ENCODE measurements at places on chromosomes 6 and 20.
A peak's percentile ranks its signal among the peaks of the same experiment; 100 is the strongest.

GRCh38 chr6:66403966-66404365, 696.9 kb upstream of the EYS start:
- H3K27me3 ChIP-seq: no peaks in the 10 kb centered on the region
- H3K27ac ChIP-seq: no peak overlapping the region
- H3K4me1 ChIP-seq: no peaks in the 10 kb centered on the region
- no peak for DNase-seq
- H3K36me3 ChIP-seq: peaks cover 4% of the 10 kb centered on the region

DNA sequence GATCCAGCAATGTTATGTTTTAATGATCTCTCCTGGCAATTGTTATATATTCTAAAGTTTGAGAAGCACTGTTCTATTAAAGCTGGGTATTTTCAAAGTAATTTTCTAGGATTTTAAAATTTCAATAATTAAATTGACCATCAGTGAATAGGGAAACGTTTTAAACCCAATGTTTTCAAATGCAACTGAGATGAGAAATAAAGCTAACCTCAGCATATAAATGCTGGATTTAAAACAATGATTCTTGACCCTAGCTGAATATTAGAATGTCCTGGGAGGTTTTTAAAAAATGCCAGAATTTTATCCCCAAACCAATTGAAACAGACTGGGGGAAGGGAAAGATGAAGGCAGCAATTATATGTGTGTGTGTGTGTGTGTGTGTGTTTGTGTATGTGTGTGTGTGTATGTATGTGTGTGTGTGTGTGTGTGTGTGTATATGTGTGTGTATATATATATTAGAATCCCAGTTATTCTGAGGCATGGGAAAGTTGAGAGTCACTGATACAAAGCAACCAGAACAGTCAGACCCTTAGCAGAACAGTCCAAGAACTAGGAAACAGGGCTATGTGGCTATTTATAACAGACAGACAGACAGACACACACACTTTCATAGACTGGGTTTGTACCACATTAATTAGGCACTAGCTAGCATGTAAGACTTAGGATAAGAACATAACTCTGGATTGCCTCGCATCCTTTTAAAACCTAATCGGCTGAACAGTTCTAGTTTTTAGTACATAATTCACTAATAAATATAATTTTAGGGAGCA, 107.8 kb downstream of the MAN1A1 start:
- no peak overlapping the region for H3K27ac ChIP-seq
- H3K4me1 ChIP-seq: peaks cover 21% of the 10 kb centered on the region
- H3K27me3 ChIP-seq: no peaks in the 10 kb centered on the region
- no peak for DNase-seq
- no peaks in the 10 kb centered on the region for H3K36me3 ChIP-seq

GRCh38 chr20:57224641-57225138, 41.8 kb downstream of the BMP7 start:
- H3K36me3 ChIP-seq: peaks cover 4% of the 10 kb centered on the region
- peaks cover 6% of the 10 kb centered on the region for H3K4me1 ChIP-seq

DNA sequence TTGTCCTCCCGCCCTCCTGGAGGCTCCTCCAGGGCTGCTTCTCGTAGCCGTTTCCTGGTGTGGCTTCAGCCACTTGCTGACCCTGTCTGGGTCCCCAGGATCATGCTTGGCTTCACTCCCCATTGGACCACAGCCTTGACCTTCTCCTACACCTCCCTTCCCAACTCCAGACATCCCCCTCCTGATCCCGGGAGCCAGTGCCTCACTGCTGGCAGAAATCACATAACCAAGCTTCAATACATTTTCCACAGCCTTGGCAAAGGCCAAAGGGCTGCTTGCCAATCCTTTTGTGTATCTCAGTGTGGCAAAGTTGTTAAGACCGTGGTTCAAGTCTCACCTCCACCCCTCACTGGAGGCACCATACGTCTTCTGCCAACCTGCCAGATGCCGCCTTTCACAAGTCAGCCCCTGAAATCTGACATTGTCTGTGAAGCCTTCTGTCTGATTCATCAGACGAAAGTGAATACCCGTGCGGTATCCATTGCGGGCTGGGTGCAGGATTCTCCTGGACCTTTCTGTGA, 60.1 kb downstream of the PHACTR3 start:
- DNase-seq: no peak
- peaks cover 6% of the 10 kb centered on the region for H3K36me3 ChIP-seq
- H3K4me1 ChIP-seq: no peaks in the 10 kb centered on the region
- no peak overlapping the region for H3K27ac ChIP-seq

DNA sequence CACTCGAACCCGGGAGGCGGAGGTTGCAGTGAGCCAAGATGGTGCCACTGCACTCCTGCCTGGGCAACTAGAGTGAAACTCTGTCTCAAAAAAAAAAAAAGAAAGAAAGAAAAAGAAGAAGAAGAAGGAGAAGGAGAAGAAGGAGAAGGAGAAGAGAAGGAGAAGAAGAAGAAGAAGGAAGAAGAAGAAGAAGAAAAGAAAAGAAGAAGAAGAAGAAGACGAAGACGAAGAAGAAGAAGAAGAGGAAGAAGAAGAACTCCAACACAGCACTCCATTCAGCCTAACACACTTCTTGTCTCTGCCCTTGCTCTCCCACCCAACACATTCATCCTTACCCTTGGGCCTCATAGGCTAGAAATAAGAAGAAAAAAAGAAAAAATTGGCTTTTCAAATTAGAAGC, 6.9 kb downstream of the ZFP57 start:
- no peak overlapping the region for H3K4me3 ChIP-seq
- peaks cover 36% of the 10 kb centered on the region for H3K27me3 ChIP-seq
- H3K27ac ChIP-seq: no peak overlapping the region
- no peak for DNase-seq
- H3K36me3 ChIP-seq: 0 out of 2 replicates have a peak, but pooled peaks cover 3% of the 10 kb centered on the region
- peaks cover 46% of the 10 kb centered on the region for H3K4me1 ChIP-seq

DNA sequence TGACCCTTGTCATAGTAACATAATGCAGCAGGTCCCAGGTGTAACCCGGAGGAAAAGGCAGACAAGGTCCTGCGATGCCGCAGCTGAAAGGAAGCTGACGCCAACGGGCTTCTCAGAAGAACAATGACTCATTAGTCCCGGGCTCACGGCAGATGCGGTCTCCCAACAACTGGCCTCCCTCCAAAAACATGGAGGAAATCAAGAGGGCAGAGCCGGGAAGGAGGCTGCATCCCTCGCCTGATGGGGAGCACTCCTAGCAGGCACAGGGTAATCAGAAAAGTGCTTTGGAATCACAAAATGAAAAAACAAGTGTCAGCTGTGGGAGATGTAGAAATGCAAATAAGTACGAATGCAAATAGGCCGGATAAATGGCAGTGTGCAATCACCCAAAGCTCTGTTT, 165.2 kb upstream of the AGPAT4 start:
- H3K4me1 ChIP-seq: peaks cover 28% of the 10 kb centered on the region
- no peaks in the 10 kb centered on the region for H3K36me3 ChIP-seq
- DNase-seq: no peak
- H3K27ac ChIP-seq: no peak overlapping the region
- H3K27me3 ChIP-seq: peaks cover 32% of the 10 kb centered on the region

DNA sequence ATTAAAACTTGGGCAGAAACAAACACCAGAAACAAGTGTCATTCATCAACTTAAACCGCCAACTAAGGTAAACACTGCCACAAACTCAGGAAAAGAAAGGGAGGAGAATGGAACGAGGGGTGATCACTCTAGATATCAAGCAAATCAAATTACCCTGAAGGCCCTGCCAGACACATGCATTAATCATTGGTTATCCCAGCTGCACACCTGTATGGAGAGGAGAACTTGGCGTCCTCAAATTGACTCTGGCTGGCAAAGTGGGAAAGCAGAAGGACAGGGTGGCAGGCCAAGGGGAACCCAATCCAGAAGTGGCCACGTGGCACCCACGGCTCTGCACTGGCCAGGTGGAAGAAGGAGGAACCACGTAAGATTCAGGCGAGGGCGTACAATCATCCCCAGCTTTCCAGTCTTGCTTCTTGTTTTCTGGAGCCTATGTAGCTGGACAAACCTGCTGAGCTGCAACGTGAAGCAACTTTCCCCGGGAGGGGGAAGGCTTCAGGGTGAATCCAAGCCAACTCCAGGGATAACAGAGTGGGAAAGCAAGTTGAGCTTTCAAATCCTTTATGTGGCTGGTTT, 156.2 kb upstream of the JARID2 start:
- no peak overlapping the region for H3K27ac ChIP-seq
- no peaks in the 10 kb centered on the region for H3K36me3 ChIP-seq
- peaks cover 2% of the 10 kb centered on the region for H3K27me3 ChIP-seq

- no peak for DNase-seq
- no peaks in the 10 kb centered on the region for H3K36me3 ChIP-seq
- H3K4me3 ChIP-seq: no peak overlapping the region
- no peak overlapping the region for H3K27ac ChIP-seq
- H3K4me1 ChIP-seq: peaks cover 2% of the 10 kb centered on the region
These were observed 113.7 kb upstream of the LOC128125822 start for GRCh38 chr6:63458480-63459115.

DNA sequence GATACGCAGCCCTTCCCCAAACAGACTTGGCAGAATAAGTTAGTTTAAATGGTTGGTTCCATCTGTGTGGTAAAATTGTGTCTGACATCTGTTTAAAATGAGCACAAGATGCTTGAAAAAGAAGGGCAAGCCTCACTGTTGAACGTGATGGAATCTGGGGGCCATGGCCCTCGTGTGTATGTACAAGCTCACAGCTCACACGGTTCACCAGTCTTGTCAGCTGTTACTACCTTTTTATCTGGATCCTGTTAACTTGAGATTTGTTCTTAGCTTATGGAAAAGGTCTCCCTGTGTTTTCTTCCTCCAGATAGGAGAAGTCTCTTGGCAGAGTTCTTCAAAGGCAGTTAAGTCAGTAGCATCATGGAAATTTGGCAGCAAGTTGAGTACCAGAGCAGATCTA, 270.6 kb downstream of the KHDC1L start:
- H3K4me3 ChIP-seq: no peak overlapping the region
- peaks cover 23% of the 10 kb centered on the region for H3K4me1 ChIP-seq
- no peaks in the 10 kb centered on the region for H3K27me3 ChIP-seq
- no peak for DNase-seq
- no peaks in the 10 kb centered on the region for H3K36me3 ChIP-seq

GRCh38 chr6:1436334-1437306, 47.2 kb downstream of the FOXF2 start:
- H3K27me3 ChIP-seq: peaks cover 11% of the 10 kb centered on the region

DNA sequence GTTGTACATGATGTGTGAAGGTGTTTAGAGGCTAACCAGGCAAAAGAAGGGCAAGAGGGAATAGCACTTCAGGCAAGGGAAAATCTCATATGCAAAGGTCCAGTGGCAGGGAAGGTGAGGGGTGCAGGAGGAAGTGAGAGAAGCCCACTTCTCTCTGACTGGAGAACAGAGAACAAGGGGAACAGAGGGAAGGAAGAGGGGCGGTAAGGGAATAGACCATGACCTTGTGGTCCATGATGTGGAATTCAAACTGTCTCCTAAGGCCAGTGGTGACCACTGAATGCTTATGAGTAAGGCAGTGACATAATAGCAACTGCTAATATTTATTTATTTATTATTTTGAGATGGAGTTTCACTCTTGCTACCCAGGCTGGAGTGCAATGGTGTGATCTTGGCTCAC, 20.6 kb upstream of the SLC9A8 start:
- no peak overlapping the region for H3K4me3 ChIP-seq
- H3K27me3 ChIP-seq: no peaks in the 10 kb centered on the region
- no peak overlapping the region for H3K27ac ChIP-seq
- DNase-seq: no peak
- H3K36me3 ChIP-seq: no peaks in the 10 kb centered on the region

DNA sequence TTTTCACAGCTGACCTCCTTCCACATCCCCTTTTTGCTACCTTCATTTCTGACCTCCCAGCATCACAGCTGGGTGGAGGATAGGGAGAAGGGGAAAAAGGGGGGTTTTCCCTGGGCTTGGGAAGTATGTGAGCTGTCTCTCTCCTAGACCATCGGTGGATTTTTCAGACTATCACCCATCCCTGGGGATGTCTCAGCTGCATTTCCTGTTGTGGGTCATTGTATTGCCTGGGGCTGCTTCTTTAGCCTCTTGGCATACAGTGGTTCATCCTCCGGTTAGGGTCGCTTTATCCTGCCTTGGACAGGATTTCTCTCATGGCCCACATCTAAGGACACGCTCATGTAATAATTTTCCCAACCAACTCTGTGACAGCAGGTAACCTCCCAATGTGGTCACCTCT, 142.5 kb upstream of the ARG1 start:
- no peak overlapping the region for H3K27ac ChIP-seq
- no peak for DNase-seq
- H3K4me1 ChIP-seq: peaks cover 23% of the 10 kb centered on the region
- peaks cover 23% of the 10 kb centered on the region for H3K36me3 ChIP-seq

GRCh38 chr6:79301290-79301689, 66.8 kb upstream of the HMGN3 start:
- peaks cover 8% of the 10 kb centered on the region for H3K4me1 ChIP-seq
- no peaks in the 10 kb centered on the region for H3K36me3 ChIP-seq
- H3K27me3 ChIP-seq: no peaks in the 10 kb centered on the region
- H3K4me3 ChIP-seq: no peak overlapping the region
- no peak for DNase-seq

DNA sequence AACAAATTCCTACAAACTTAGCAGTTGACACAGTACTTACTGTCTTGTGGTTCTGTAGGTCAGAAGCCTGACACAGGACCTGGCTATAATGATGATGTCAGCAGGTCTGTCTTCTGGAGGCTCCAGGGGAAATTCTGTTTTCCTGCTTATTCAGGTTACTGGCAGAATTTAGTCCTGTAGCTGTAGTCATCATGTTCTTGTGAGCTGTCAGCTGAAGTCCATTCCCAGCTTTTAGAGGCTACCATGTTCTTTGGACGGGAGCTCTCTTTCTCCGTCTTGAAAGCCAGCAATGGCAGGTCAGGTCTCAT, 99.2 kb downstream of the HIVEP1 start:
- DNase-seq: no peak
- H3K36me3 ChIP-seq: peaks cover 28% of the 10 kb centered on the region
- H3K27me3 ChIP-seq: no peaks in the 10 kb centered on the region
- H3K27ac ChIP-seq: no peak overlapping the region

- no peak overlapping the region for H3K4me3 ChIP-seq
- H3K27ac ChIP-seq: no peak overlapping the region
- DNase-seq: no peak
- peaks cover 22% of the 10 kb centered on the region for H3K36me3 ChIP-seq
- peaks cover 9% of the 10 kb centered on the region for H3K4me1 ChIP-seq
These were observed 114.5 kb upstream of the SCGN start for GRCh38 chr6:25537349-25538018.

GRCh38 chr6:56851074-56851473, 103.8 kb upstream of the BEND6 start:
- peak; percentile 41 for DNase-seq
- H3K27ac ChIP-seq: peak overlapping the region; percentile 96
- no peaks in the 10 kb centered on the region for H3K27me3 ChIP-seq
- H3K4me3 ChIP-seq: peak overlapping the region; percentile 94

DNA sequence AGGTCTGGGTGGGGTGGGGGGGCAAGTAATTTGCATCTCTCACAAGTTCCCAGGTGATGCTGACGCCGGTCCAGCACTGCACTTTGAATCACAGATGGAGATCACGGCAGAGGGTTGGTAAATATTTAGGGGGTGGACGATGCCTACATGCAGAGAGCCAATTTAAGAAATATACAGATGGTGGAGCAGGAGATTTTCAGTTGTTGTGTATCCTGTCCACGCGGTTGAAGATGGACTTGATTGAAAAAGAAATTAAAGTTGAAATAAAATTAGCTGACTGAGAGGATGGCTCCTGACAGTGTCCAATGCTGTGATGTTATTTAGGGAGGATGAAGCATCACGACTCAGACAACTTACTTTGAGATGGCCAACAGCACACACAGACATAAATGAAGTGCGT, 74.6 kb downstream of the PHACTR3 start:
- no peak overlapping the region for H3K27ac ChIP-seq
- no peaks in the 10 kb centered on the region for H3K4me1 ChIP-seq
- no peak overlapping the region for H3K4me3 ChIP-seq
- peaks cover 52% of the 10 kb centered on the region for H3K27me3 ChIP-seq

GRCh38 chr6:130834482-130835251, 7.5 kb downstream of the SMLR1 start:
- H3K27ac ChIP-seq: no peak overlapping the region
- no peaks in the 10 kb centered on the region for H3K36me3 ChIP-seq

- H3K36me3 ChIP-seq: peaks cover 4% of the 10 kb centered on the region
- H3K27ac ChIP-seq: no peak overlapping the region
These were observed 73.9 kb downstream of the PKIB start for GRCh38 chr6:122683989-122684651.

All from WTC11 (cell line).